Stimulated activated CD4-positive, alpha-beta T cell treated with anti-CD3 and anti-CD28 coated beads, Interleukin-12 subunit alpha, Interleukin-12 subunit beta, amount 100 ng/mL, for 24 hours (primary cell): ENCODE measurements at places on chromosomes 7 and 10.

DNA sequence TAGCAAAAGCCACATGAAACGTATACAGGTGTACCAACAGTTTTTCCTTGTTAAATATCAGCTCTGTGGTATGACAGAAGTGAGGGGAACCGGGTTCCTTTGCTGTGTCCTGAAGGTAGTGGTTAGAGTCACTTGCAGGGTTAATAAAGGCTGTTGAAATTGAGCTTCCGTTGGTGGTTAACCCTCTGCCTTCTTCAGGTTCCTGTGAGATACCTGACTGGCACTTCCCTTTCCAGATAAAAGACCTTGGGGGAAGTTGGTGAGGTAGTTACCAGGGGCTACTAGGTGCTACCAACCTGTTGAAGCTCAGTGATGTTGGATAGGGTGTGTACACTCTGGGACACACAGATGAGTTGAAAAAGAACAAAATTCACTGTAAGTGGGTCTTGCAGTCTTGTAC lies 384.1 kb downstream of the GATA3 start:
- no peak for DNase-seq

DNA sequence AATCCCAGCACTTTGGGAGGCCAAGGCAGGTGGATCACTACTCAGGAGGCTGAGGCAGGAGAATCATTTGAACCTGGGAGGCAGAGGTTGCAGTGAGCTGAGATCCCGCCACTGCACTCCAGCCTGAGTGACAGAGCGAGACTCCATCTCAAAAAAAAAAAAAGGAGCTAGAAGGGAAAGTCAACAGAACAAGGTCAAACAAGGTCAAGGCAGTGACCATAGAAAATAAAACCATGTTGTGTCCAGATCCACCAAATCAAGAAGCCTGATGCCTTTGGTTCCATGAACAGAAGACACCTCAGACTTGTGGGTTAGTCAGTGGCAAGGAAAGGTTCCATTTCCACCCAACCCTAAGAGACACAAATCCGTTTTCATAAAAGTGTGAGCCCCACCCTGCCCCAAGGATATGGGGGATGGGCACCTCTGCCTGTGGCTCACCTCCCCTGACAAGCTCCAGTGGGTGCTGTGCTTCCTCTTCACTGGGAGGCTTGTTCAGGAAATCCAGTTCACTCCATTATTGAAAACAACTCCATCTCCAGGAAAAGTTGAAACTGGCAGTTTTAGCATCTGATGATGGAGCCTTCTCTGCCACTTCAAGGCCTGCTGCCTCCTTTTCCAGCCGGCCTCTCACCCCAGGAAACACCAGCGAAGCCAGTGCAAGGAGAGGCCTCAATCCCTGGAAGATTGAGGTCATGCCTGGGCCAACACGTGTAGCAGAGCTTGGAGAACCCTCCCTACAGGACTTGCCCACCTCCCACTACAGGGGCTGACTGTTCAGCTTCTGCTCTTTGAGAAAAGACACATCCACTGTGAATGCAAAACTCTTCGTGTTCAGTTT lies 152.9 kb downstream of the NRF1 start:
- no peak for DNase-seq

DNA sequence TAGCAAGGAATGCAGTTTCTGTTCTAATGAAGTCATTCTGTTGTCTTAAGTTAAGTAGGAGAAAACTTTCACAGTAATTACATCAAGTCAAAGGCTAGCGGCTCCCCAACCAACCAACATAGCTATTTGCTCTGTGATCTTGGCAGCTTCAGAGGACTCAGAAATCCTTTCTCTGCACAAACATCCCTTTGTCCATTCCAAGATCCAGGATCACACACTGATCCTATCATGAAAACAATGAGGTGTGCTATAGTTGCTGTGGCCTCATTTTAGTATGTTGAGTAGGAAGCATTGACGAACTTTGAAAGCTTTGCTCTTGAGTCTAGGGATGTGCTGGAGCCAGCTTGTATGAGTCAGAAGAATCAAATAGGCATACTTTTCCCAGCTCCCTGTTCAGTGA lies 218.2 kb upstream of the PRSS58 start:
- DNase-seq: no peak

- no peak for DNase-seq
These were observed 105.5 kb downstream of the TRIM24 start for GRCh38 chr7:138565451-138566114.

DNA sequence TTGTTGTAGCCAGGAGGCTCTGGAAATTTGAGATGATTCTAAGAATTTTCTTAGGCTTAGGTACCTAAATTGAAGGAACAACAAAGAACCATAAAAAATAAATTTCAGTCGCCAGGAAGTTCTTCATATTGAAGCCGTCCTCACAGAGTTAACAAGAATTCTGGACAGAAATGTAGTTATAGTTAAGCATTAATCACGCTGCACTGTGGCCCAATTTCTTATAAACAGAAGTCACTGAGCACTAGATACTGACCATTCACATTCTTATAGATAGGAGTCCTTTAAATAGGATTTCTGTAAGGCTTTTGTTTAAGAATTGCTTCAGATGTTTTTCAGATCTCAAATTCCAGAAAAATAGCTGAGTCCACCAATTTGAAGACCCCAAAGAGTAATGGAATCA lies 256.2 kb upstream of the PITRM1 start:
- no peak for DNase-seq

- DNase-seq: no peak
These were observed 6.1 kb downstream of the RNF133 start for GRCh38 chr7:122692769-122693309.

- no peak for DNase-seq
These were observed 261.4 kb upstream of the INHBA start for GRCh38 chr7:41964183-41964753.

DNA sequence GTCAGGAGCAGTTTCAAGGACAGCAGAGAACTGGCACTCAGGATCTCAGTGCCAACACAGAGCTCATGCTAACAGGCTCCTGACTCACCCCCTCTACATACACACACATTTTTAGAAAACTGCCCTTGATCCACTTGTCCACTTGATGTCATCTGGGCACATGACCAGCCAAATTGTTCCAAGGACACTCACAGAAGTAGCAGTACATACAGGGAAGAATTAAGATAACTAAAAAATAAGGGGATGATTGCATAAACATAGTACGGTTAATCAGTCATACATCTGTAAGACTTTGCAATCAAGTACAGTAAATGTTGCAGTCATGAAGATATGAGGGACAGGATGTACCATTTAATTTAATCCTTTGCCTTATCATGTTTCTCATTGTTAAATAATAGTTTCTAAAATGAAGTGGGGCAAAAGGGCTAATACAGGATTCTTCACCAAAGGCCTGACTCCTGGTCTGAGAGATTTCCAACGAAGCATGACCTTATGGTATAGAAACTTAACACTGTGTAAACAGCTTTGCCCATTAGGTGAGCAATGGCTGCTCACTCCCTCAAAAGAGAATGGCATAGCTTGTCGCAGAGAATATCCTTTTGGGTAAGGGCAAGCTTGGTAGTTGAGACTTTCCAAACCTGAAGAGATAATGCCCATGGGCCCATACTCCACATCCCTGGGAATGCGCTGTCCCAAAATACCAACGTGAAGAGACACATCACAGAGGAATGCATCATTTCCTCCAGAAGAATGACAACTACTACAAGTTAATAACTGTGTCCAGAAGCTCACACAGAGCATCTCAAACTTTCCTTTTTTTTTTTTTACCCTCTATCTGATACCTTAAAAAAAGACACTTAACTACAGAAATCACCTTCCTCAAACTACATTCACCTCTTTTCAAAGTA lies 94.1 kb downstream of the ARMH3 start:
- no peak for DNase-seq

DNA sequence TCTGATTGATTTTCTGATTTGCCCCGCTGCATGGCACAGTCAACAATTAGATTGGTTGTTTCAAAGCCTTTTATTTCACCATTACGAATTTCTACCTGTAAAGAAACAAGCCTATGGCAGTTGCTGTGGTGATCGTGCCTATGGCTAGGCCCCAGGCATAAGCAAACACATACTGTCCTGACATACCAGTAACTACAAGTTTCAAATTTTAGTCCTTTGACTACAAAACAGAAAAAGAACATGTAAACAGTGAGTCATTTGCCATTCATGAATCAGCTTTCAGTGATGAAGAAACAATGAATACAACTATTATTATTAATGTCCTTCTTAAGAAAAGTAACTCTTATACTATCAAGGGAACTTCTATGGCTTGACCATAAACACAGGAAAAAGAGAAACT lies 168.0 kb upstream of the LRRN3 start:
- no peak for DNase-seq

GRCh38 chr7:94303118-94303517 lies 91.6 kb upstream of the COL1A2 start:
- DNase-seq: no peak

GRCh38 chr7:123329988-123330643 lies 130.3 kb upstream of the SLC13A1 start:
- no peak for DNase-seq

- no peak for DNase-seq
These were observed 15.6 kb upstream of the CLDN12 start for GRCh38 chr7:90387470-90388240.
